Stimulated activated effector memory CD8-positive, alpha-beta T cell treated with anti-CD3 and anti-CD28 coated beads, Interleukin-12 subunit alpha, Interleukin-12 subunit beta, amount 100 ng/mL, for 72 hours (primary cell): ENCODE measurements at places on chromosomes 12 and 14.

DNA sequence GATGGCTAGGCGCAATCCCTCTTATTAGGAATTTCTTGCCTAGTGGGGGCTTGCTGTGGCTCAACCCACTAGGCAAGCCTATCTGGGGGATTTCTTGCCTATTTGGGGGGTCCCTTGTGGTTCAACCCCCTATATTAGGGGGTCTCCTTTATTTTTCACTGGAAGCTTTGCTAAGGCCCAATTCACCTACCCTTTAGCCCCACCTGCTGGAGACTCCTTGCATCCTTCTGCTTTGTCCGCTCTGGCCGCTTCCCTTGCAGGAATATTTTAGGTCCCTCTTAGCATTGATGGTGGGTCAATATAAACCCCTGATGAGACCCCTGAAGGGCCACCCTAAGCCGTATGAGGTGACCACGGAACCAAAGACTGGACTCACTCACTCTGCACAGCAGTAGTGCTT, 1552.1 kb downstream of the AACS start:
- no peak for DNase-seq

DNA sequence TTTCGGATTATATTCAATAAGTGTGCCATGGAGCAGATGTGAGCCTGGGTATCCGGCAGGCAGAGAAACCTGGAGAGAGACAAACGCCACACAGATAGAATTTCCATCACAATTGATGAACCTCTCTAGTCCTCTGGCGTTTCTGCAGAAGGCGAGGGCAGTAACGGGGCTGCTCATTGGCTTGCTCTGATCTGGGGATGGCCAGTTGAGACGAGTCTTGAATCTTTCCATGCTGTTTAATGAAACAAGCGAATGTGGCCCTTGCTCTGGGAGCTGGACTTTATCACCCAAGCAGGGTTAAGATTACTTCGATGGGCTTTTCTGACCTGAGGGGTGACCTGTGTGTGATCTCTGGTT, 42.4 kb upstream of the CLMN start:
- DNase-seq = no peak

DNA sequence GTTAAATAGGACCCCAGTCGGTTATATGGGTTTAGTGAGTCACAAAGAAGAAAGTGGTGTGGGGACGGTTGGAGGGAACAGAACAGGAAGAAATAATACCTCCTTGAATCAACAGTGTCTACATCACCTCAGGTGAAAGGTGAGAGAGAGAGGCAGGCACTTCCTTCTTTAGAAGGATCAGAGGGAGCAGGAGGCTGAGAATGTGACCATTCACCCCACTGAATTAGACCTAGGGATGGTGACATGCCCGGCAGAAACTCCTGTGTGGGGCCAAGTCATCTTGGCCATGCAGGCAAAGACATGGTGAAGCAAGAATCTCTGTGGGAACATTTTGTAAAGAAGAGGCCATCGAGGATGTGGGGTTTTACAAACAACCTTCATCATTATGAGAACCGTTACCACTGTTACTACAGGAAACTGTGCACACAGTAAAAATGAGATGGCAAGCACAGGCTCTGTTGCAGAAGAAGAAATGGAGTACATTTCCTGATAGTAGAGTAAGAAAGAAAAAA, 1196.9 kb downstream of the VRK1 start:
- peak; percentile 80 for DNase-seq

GRCh38 chr14:30464481-30464880, 94.5 kb upstream of the G2E3 start:
- no peak for DNase-seq

DNA sequence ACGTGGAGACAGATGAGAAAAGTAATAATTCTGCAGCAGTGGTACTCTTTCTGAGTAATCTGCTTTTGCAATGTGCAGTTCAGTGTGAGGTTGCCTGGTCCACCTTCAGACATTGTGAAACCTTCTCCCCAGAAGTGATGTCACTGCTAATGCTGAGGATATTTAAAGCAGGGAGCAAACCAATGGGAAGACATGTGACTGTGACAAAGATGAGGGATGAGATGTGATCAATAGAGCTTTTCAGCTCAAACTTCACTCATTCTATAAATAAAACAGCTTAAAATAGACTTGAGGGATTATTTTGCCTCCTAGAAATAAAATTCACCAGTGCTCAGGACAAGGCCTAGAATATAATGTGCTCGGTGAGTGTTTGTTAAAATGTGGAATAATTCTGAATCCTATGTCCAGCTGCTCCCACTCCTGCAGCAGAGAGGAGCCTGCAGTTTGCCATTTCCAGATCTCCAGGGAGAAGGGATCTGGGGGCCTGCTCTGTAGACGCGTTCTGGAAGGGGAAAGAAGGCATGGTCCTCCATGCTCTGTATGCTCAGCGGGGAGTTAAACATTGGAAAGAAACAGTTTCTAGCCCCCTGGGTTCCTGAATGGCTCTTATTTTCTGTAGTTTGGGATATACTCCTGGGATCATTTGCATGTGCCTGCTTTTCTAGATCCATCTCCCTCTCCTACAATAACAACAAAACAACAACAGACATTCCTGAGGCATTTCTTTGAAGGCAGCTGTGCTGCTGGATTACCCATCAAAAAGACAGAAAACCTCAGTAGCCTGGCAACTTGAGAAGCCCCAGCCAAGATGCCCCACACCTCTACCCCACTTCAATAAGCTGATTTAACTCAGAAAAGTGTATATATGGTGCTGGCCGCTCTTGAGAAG, 8.9 kb downstream of the SLC7A8 start:
- DNase-seq = no peak

- no peak for DNase-seq
Observed at GRCh38 chr12:118189741-118190191, 53.8 kb downstream of the PEBP1 start.

GRCh38 chr14:99569725-99570543, 34.1 kb downstream of the CCDC85C start:
- no peak for DNase-seq

- DNase-seq = no peak
Observed at GRCh38 chr12:5909560-5909959, 35.5 kb downstream of the ANO2 start.

DNA sequence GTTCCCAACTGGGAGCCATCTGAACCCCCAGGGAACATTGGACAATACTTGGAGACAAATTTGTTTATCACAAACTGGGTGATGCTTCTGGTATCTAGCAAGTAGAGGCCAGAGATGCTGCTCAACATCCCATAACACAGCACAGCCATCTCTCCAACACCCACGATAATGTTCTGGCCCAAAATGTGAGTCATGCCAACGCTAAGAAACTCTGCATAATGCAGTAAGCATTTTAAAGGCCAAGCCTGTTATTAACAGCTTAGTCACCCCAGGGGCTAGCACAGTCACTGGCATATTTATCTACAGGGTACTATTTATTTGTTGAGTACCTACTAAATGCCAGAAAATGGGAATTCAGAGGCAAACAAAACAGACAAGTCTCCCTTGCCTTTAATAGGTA, 873.1 kb upstream of the TMEM132C start:
- DNase-seq = no peak
